ENCODE measurements at places on chromosomes 3 and 15.

- peak; percentile 39 for DNase-seq
Observed at GRCh38 chr3:138945709-138946662, 951 bp downstream of the FOXL2 start.

DNA sequence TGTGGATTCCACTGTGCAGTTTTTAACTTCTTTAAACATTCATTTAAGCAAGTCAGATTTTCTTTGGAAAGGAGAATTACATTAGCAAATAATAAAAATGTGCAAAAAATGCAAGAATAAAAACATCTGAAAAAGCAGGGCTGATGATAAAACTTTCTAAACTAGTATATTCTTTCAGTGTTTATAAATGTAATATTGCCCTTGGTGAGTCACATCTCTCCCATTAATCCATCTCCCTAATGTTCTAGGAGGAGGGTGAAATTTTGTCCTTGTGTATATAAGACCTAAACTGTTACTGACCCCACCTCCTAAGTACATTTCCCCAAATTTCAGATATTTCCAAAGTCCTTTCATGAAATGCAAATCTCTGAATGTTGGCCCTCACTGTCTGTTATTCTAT lies 28.5 kb upstream of the DCUN1D1 start:
- DNase-seq = no peak

DNA sequence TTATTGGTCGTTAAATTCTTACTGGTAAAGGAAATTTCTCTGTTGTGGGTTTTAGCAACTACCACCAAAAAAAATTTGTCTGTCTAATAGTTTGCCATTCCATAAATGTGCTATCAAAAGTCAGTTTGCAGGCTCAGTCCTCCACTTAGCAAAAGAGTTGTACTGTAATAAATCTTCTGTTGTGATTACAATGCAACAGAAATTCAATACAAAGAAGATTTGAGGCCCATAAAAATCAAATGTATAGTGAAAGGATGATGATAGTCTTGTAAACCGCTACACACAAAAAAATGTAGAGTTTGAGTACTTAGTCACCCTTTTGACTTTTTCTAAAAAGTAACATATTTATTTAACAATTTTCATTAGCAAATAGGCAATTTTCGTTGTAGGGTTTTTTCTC lies 251.7 kb downstream of the VGLL3 start:
- DNase-seq = no peak

- peak; percentile 82 for DNase-seq
Observed at GRCh38 chr15:72599855-72600464, 54.5 kb upstream of the GOLGA6B start.

DNA sequence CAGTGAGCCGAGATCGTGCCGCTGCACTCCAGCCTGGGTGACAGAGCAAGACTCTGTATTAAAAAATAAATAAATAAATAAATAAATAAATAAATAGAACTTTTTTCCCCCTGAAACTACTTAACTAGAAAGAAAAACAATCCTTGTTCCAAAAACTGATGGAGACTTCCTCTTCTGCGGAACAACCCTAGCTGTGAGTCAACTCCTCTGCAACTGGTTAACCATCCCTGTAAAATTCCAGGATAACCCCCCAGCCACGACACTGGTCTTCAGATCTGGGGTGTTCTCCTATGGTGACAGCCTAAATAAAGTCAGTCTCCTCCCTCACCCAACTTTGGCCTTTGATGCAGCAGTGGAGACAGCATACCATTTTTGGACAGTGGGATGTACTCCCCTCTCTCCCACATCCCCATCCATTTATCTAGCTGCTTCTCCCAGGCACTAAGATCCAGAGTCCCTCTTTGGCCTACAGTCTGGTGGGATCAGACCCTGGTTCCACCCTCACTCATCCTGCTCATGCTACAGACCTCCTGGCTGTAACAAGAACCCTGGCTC lies 352.6 kb downstream of the OCA2 start:
- DNase-seq = no peak

DNA sequence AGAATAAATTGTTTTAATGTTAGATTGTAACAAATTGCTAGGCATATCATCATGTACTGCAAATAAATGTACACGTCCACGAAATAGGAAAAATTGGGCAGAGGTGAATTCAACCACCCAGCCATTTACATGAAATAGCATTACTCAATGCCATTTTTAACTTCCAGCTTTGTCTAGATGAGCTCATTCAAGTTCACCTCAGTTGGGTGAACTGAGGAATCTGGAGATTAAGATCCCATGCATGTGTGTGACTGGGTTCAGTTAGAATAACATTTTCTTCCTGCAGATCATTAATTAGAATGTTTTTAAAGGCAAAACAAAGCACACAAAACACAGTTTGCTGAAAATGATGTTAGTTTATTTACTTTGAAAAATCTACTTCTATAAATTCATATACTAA lies 767.8 kb upstream of the GOLIM4 start:
- no peak for DNase-seq

GRCh38 chr3:50123394-50124051 lies 31.6 kb upstream of the SEMA3F start:
- DNase-seq = no peak
